Upper lobe of left lung (tissue), 6 donors: ENCODE measurements at places on chromosomes 12 and 14. TPM values are rescaled to one million over a fixed set of nuclear protein-coding genes. Genes with fewer than 3 reads are reported as not detected.

GRCh38 chr12:105832806-105833205, 305.9 kb downstream of the NUAK1 start:
- no peak overlapping the region for H3K27ac ChIP-seq
- no peak overlapping the region for H3K4me3 ChIP-seq
- DNase-seq: no peak
- no peaks in the 10 kb centered on the region for H3K4me1 ChIP-seq
- no peaks in the 10 kb centered on the region for H3K36me3 ChIP-seq

- DNase-seq: no peak
- H3K36me3 ChIP-seq: no peaks in the 10 kb centered on the region
- H3K27me3 ChIP-seq: no peaks in the 10 kb centered on the region
- no peaks in the 10 kb centered on the region for H3K4me1 ChIP-seq
- H3K27ac ChIP-seq: no peak overlapping the region
Observed at GRCh38 chr14:59044707-59045106, 143.8 kb upstream of the DAAM1 start.

- no peaks in the 10 kb centered on the region for H3K27me3 ChIP-seq
- DNase-seq: no peak
- H3K36me3 ChIP-seq: no peaks in the 10 kb centered on the region
- peaks cover 7% of the 10 kb centered on the region for H3K4me1 ChIP-seq
Observed at GRCh38 chr12:46468160-46468559, 95.6 kb upstream of the SLC38A2 start.

Gene CMA1
- total RNA-seq: not detected

DNA sequence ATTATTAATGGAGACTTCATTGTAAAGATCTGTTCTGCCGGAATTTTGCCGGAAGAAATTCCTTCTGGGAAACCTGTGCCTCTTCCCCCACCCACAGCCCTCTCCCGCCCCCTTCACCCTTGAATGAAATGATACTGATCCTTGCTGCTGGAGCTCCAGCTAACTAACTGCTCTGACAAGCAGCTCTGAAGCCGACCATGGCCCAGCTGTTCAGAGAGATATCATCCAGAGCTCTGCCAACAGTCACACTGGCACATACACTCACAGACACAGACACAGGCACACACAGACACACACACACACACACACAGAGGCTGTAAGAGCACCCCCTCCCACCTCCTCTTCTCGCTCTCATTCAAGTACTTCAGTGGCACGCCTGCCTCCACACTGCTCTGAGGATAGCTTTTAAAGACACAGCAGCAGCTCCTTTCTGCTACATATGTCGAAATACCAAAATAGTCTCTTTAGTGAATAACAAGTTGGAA, 88.6 kb downstream of the R3HDM2 start:
- H3K4me1 ChIP-seq: peaks cover 8% of the 10 kb centered on the region
- no peak overlapping the region for H3K27ac ChIP-seq
- no peak overlapping the region for H3K4me3 ChIP-seq
